ENCODE measurements at places on chromosomes 13 and 19.

DNA sequence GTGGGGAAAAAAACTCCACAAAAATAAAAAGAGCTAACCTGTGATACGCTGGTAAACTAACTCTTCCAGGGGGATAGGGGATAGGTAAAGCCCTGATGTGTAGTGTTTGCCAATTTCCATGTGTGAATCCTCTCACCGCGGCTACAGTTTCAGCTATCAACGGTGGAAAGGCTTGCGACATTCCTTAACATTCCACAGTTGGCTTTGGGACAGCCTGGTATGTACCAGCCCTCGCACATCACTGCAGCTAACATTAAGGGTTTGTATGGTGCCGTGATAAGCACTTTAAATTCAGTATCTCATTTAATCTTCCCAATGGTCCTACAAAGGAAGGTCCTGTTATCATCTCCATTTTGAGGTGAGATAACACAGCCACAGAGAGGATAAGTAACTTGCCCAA lies 112.4 kb downstream of the KATNAL1 start:
- DNase-seq: peak; percentile 14

DNA sequence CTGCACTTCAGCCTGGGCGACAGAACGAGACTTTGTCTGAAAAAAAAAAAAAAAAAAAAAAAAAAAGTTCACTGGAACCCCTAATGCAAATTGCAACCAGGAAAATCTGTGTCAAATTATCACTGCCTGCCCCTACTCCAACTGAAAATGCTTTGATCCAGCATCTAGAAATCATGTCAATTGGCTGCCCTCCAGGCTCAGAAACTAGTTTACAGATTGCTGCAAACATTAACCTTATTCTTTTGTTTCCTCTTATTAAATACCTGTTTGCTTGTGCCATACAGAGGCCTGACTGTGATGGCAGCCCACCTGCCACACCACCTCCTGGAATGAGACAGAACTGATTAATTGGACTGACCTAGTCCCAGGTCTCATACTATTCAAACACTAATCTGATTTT lies 18.6 kb upstream of the AKT2 start:
- no peak for DNase-seq

- no peak for DNase-seq
Measured at GRCh38 chr13:70619936-70620335, 511.7 kb upstream of the KLHL1 start.

DNA sequence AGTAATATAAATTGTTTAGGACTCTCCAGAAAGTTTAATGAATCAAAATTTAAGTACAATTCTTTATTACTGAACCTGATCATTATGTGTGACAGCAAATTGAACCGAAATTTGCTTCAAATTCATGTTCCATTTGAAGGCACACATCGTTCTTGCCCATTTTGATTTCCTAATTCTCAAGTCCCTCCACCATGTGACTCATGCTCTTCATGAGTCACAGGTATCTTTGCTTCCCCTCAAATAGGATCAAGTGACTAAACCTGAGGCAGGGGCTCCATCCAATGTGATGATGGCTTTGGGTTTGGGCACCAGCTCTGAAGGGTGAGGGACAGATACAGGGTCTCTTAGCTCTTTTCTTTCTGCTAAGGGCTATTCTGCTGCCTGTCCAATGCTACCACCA lies 86.1 kb downstream of the THSD1 start:
- DNase-seq: no peak

DNA sequence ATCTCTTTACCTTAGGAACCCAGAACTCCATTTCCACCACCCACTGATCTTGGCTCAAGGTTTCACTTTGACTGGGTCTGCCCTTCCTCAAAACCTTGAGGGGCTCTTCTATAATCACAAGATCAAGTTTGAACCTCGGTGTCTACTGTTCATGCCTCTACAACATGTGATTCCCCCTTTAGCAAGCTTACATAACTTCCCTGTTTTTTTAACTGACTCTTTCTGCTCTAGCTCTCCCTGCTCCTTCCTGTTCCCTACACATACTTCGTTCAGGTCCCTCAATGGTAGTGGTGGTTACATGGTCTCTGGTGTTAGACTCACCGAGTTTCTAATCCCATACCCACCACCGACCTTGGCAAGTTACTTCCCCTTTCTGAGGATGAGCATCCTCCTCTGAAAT lies 26.7 kb downstream of the CEACAM8 start:
- DNase-seq: no peak

GRCh38 chr19:19061506-19061905 lies 2.3 kb upstream of the SLC25A42 start:
- no peak for DNase-seq

- no peak for DNase-seq
Measured at GRCh38 chr19:19997656-19998268, 41.5 kb downstream of the ZNF682 start.

Data from fibroblast of skin of abdomen (primary cell).